ENCODE measurements at places on chromosomes 5 and 9.

DNA sequence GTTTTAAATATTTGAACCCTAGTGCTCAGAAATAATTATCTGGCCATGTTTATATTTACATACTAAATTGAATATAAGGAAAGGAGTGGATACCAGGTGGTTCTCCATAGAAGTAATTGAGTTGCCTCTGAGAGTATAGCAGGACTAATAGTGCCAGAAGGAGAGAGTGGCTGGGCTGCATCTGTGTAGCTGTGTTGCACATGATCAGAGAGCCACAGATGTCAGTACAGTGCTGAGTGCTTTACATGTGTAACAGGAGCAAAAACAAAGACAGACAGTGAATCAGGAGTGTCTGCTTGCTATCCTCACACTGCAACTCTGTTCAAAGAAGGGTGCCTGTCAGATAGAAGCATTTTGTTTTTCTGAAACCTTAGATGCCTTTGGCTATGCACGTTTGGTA, 353.9 kb upstream of the PAPPA start:
- DNase-seq: no peak

GRCh38 chr5:43099640-43100039, 21.1 kb upstream of the ZNF131 start:
- DNase-seq: no peak

- no peak for DNase-seq
Observed at GRCh38 chr9:130487500-130487899, 42.7 kb downstream of the ASS1 start.

DNA sequence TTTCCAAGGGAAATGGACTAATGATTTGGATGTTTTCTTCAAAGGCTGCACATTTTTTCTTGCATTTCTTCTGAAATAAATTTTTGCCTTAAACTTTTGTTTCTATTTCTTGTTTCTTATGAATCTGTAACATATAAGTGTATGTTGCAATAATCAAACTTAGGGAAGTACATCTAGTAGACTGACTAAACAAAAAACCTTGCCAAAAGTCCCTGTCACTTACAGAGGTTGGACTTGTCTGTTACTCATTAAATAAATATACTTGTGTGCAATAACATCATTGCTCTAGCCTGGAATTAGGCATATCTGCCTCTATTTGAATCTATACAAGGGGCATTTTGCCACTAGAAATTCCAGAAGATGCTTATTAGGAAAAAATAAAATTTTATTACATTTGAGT, 56.6 kb downstream of the C6 start:
- no peak for DNase-seq

DNA sequence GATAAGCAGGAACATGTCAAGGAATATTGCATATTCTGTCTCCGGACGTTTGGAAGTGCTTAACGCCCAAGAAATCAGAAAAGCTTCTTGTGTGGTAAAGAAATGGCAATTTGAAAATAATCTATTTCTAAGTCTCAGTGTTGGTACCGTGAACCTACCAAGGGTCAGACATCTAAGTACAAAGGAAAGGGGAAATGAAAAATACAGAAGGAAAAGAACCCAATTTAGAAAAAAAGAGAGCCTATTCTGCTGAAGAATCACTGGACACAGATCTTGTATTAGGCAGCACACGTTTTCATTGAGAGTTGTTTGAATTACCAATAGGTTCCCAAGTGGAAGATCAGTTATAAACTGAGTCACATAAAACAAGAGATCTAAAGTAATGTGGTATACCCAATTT, 46.9 kb upstream of the CEP78 start:
- DNase-seq: no peak

GRCh38 chr9:38127271-38127839, 58.3 kb upstream of the SHB start:
- peak; percentile 24 for DNase-seq

GRCh38 chr9:134036130-134036529, 10.8 kb downstream of the BRD3OS start:
- no peak for DNase-seq
